NCI-H524 (cell line): ENCODE measurements at places on chromosomes 2 and 18.

- DNase-seq: no peak
Observed at GRCh38 chr2:216078776-216079175, 2.8 kb downstream of the PECR start.

- no peak for DNase-seq
Observed at GRCh38 chr2:178756843-178757242, 50.4 kb downstream of the TTN start.

DNA sequence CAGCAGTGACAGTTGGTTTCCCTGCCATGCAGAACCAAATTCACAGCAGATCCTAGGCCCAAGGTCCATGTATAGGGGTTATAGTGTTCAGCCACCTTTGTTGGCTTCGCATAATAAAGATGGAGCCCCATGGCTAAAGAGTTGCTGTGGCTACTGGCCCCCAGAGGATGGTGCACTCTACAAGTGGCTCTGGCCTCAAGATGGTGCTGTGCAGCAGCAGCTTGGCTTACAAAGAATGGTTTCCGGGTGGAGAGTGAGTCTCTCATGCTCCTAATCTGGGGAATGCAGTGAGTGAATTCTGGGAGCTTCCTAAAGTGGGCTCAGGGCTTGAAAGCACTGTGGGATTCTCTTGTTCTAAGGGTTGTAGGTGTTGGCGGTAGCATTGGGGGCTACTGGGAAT is 1199.7 kb downstream of the CNTNAP5 start:
- peak; percentile 40 for DNase-seq

DNA sequence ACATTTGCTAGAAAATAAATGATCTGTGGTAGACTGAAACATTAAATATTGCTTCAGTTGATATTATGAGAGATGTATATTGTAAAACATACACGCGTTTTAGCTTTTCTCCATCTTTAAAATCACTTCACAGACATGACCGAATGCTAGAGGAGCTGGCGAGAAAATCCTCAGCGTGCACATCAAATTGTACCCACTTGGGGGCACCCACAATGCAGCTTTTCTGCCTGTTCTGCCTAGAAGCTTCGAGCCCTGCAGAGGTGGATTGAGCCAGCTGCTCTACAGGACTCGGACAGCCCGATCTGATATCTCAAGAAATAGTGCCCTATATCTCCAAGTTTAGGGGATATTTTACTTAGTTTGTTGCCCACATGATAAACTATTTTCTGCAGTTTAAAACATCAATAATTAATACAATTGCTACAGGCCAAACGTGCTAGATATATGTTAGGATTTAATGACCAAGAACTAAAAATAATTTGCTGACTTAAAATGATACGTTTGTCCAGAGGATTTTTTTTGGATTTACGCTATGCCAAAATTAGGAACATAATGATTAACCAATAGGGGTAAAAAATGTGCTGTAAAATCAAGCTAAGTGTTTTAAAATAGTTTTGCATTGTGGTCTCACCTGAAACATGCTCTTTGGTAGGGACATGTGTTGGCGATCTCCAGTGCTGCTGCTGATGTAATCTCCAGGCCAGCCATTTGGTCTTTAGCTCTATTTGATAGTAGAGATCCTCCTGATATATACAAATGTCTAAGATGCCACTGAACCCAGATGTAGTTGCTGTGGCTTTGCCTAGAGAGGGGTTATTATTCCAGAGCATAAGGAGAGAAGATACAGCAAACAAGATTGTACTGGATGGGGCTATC is 22.3 kb upstream of the ATP5MC3 start:
- DNase-seq: peak; percentile 43

DNA sequence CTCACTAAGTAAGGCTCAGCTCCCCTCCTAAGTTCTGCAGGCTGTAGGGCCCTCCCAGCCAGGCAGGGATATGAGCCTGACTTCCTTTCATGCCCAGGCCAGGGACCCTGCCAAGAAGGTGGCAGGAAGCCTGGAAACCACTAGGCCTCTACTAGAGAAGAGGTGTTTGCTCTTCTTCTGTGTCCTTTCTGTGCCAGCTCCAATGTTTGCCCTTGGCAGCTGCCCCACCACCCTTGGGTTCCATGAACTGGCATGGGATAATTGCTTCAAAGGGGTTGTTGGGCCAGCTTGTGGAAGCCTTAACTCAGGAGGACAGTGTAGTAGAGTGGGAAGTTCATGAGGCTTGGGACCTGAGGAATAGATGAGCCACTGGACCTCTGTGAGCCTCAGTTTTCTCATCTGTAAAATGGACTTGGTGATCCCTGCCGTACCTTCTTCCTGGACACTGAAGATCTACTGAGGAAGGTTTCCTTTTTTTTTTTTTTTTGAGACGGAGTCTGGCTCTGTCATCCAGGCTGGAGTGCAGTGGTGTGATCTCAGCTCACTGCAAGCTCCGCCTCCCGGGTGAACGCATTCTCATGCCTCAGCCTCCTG is 3.9 kb downstream of the SLC35F6 start:
- no peak for DNase-seq

DNA sequence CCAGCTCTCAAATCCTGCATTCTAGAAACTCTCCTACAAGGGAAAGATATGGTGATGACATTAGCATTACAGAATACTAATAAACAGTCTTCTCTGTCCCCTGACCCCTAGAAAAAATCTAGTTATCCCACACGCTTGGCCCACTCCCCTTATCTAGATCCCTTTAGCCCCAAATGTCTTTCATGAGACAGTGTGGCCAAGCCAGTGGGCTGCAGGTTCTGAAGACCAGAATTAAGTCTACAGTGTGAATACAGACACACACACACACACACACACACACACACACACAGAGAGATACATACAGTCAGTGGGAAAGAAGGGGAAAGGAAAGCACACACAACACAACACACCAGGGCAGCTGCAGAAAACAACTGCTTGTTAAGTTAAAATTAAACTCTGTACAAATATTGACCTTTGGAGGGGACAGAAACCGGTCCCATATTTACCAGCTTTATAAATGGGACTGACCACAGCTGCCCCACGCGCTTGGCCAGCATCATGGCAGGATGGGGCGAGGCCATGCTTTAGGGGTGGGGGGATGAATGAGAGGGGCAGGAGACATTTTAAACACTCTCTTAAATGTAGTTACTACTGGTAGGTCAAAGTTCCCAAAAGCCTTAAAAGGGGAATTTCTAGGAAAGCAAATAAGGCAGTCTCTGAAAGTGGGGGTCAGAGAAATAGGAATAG is 49.1 kb downstream of the NHEJ1 start:
- no peak for DNase-seq

- DNase-seq: no peak
Observed at GRCh38 chr2:136010126-136010525, 24.7 kb upstream of the DARS1 start.

GRCh38 chr2:178123163-178123562 is 10.9 kb downstream of the RBM45 start:
- DNase-seq: no peak

GRCh38 chr18:44893966-44894365 is 213.3 kb downstream of the SETBP1 start:
- DNase-seq: no peak

DNA sequence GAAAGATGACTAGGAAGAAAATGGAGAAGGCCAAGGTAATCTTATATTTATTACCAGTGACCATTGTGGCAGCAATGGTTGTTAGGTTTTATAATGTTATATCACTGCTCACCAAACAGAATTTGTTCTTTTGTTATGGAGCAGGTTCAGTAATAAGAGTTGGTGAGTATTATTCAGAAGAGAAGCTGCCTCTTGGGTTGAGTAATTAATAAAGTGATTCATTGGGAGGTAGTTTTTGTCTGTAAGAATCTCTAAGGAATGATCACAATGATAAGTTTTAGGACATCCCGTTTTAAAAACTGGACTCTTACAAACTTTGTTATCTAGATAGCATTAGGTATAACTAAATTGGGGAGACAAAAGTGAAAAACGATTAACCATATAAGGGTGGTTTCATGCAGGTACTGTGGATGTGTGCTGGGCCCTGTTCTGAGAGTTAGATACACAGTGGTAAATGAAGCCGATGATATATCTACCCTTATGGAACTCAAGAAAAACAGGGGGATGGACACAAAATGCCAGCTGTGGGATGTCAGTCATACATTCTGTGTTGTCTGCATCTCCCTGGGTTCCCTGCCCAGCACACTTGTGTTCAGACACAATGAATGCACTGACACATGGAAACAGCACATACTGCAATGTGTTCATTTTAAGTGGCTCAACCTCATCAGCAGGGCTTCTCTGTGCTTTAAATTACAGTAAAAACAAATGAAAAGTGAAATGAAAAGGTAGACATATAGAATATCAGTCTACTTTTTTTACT is 7.5 kb downstream of the MAP4K4 start:
- DNase-seq: no peak

DNA sequence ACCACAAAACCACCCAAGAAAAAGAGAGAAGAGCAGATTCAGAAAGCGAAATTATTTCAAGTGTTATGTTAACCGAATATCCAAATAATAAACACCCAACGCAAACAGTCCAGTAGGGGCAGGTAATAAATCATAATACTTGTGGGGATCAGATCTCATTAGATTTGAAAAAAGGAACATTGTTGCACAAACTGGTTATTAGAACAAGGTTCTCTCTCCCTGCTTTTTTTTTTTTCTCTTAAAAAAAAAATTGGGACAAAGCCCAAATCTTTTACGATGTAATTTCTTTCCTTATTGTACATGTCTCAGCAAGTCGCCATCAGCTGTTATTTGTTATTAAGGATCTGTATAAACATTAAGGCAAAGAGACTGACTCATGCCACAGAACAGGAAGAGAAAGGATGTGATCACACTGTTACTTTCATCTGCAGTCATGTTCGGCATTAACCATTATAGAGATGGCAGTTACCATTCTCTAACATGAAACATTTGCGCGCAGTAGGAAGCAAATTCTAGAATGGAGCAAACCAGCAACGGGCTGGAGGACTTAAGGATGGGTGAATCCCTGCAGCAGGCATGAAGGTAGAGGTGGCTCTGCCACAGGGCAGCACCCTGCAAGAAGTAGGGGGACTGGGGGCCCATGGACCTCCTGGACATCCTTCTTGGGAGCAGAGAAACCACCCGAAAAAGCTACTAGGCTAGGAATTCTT is 42.0 kb downstream of the EPHA4 start:
- no peak for DNase-seq

DNA sequence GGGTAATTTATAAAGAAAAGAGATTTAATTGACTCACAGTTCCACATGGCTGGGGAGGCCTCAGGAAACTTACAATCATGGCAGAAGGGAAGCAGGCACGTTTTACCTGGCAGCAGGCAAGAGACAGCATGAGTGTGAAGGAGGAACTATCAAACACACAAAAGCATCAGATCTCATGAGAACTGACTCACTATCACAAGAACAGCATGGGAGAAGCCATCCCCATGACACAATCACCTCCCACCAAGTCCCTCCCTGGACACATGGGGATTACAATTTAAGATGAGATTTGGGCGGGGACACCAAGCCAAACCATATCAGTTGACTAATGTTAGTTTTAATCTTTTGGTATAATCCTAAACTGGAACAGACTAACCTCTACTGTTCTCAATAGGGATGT is 49.1 kb upstream of the CPO start:
- no peak for DNase-seq

GRCh38 chr2:37737507-37737906 is 66.1 kb upstream of the CDC42EP3 start:
- DNase-seq: no peak

- DNase-seq: no peak
Observed at GRCh38 chr18:47683774-47684173, 246.7 kb downstream of the SMAD2 start.

GRCh38 chr18:11054497-11054896 is 94.9 kb downstream of the PIEZO2 start:
- DNase-seq: no peak

- DNase-seq: peak; percentile 64
Observed at GRCh38 chr2:221133941-221134340, 438.2 kb downstream of the EPHA4 start.

- no peak for DNase-seq
Observed at GRCh38 chr2:58928973-58929372, 687.8 kb upstream of the FANCL start.

GRCh38 chr2:118032169-118033013 is 18.5 kb upstream of the CCDC93 start:
- DNase-seq: no peak

GRCh38 chr18:42296723-42297122 is 341.7 kb downstream of the PIK3C3 start:
- DNase-seq: no peak

DNA sequence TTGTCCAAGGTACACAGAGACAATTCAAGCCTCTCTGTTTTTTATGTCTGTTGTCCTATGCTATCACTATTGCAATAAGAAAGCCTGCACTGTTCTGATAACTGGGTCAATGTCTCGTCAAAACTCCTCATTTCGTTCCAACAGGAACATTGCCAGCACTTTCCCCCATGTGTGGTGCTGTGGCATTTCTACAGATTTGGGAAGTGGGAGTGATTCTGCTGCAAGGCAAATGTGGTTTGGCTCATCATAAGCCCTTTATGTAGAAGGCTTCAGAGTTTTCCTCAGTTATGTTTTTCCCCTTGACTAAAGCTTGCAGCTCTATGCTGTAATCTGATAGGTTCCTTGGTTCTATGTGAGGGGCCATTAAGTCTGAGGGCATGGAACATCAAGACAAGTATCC is 324.1 kb upstream of the TCF4 start:
- DNase-seq: no peak

- DNase-seq: no peak
Observed at GRCh38 chr2:9092383-9093282, 89.1 kb upstream of the MBOAT2 start.
